ENCODE measurements at places on chromosomes 1 and 21.

DNA sequence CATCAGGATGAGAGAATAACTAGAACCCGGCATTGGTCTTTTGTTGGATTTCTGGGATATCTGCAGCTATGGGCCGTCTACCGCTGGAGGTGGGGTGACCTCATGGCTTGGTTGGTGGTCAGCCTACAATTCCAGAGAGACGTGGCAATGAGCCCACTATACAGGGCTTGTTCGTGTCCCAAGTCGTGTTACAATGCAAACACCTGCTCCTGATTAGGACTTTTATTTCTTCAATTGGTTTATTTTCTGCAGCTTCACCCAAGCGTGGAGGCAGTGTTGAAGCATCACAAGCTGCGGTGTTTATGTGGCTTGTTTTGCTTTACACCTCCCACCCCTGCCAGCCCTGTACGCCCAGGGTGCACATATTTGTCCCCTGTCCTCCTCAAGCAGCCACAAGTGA, 211.7 kb upstream of the TMEM51 start:
- no peak for DNase-seq

DNA sequence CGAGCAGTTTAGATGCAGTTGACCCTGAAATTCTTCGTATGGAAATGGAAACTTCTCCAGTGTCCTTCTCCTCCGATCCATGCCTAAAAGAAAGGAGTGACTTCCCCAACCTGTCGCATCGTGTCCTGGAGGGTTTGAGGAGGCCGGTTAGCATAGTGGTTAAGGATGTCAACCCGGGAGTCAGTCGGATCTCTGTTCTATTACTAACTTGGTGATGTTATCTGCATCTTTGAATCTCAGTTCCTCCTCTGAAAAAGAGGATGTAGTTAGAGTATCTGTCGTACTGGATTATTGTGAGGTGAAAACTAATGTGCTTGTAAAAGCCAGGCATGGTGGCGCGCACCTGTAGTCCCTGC, 684 bp downstream of the ZBTB8B start:
- DNase-seq: no peak

DNA sequence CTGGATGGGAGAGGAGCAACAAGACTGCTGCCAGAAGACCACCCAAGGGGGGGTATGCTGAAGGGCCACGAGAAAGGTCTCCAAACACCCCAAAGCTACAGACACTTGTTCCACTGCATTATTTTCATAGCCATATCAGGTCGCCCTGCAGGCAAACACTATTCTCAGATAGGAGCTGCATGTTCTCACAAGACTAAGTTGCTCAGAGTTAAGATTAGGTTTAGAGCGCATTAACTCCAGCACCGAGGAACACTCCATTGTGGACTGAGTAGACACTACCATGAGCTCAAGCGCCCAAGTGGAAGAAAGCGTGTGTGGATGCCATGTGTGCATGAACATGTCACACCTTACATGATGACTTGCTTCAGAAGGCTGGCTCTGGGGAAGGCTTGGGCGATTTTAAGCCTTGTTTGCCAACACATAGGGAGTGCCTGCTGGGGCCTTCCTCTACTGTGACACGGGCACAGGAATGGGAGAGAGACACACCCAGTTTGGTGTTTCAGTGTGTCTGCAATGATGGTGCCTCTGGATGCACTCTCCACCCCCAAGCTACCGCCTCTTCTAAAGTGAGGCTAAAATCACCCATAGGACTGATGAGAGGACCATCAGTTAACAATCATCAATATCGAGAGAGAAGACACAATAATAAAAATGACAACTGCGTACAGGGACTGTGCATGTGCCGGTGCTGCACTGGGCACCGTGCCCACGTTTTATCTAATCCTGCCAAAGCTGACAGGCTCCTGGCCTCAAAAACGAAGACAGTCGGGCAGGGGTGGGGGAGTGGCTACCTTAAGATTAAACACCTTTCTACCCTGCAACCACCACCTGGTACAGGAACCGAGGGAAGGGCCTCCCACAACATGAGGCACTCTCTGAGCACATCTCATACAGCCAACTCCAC, 34.9 kb downstream of the SSBP3 start:
- DNase-seq: no peak

GRCh38 chr1:198680174-198680875, 41.5 kb downstream of the PTPRC start:
- no peak for DNase-seq

GRCh38 chr1:219144658-219145315, 28.9 kb upstream of the LYPLAL1 start:
- DNase-seq: no peak

DNA sequence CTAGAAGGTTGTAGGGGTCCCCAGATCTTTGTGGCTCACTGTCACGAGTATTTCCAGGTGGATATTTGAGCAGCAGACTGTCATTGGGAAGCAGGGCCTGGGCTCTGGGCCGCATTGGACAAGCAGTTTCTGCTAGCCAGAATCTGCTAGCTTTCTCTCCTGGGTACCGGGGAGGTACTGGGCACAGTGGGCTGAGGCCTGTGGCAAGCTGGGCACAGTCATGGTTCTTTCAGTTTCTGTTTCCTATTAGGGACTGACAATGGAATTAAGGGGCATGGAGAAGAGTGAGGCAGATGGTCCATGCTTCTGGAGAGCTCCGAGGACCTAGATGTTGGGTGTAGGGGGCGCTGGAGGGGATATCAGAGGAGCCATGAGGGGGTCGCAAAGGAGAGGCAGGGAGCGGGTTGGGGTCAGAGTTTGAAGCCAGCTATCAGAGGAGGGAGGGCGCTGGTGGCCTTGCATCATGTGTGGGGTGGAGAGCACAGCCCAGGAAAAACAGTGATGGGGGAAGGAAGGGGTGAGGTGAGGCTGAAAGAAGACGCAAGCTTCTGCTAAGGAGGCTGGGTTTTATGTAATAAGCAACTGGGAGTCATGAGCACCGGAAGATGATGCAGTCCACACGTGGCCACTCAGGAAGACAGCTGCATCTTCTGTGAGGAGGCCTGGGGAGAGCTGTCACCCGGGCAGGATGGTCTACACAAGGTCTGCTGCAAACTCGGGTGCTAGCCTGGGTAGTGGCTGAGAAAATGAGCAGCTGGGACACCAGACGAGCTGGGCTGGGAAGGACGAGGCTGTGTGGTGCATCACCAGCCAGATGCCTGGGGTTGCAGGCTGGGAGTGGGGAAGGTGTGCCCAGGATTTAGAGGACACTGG, 72.7 kb downstream of the IER5 start:
- DNase-seq: no peak

DNA sequence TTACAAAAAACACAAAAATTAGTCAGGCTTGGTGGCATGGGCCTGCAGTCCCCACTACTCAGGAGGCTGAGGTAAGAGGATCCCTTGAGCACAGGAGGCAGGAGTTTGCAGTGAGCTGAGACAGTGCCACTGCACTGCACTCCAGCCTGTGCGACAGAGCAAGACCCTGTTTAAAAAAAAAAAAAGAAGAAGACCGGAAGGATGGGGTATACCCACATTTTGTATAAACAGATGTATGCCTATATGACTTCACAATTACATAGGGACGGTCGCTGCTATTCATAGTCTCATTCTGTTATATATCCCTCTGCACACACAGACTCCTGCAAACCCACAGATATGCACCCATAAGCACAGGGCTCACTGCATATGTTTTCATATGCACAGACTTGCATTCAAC, 12.7 kb downstream of the LCK start:
- no peak for DNase-seq

GRCh38 chr1:49694251-49694827, 329.4 kb downstream of the AGBL4 start:
- no peak for DNase-seq

- DNase-seq: no peak
Measured at GRCh38 chr21:37582590-37582989, 216.0 kb downstream of the DYRK1A start.

DNA sequence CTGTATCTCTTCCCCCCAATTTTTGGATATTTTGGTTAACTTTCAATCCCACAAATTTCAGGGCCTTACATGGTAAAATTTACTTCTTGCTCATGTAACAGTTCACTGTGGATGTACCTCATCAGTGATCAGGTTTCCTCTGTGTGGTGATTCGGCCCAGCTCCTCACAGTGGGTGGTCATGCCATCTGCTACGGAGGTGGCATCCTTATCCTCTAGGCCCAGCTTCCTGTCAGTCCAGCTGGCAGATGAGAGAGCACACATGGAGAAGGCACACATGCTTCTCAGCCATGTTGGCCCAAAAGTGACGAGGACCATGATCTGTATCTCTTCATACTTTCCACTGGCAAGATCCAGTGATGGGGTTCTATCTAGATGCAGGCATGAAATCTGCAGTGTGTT, 27.2 kb downstream of the PCBP3 start:
- no peak for DNase-seq

GRCh38 chr1:201736707-201737320, 92.1 kb upstream of the IPO9 start:
- DNase-seq: no peak

DNA sequence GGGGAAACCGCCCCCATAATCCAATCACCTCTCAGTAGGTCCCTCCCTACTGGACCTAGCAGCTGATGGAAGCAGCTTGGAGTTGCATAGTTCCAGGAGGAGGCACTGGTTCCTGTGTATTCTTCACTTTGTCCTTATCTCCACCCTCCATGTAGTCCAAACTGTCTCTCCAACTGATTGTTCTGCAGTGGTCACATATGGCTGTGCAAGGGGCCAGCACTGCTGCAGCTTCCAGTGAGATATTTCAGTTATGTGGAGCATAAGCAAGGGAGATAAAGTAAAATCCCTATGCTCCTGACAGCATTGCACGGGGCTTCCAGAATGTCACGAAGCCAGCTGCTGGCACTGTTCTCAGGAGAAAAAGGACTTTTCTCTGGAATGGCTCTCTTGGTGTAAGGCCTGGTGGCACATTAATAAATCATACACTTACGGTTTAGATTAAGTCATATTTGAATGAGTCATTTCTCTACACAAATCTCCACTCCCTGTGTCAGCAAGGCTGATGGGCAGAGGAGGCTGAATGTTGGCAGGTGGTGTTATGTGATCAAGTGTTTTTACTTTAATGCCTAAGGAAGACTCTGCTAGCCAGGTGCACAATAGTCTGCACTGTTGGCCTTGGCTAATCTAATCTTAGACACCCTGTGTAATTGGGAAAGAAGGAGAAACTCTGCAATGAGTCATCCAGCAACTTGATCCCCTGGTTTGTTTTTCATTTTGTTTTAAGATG, 93.4 kb downstream of the KCNK1 start:
- no peak for DNase-seq

DNA sequence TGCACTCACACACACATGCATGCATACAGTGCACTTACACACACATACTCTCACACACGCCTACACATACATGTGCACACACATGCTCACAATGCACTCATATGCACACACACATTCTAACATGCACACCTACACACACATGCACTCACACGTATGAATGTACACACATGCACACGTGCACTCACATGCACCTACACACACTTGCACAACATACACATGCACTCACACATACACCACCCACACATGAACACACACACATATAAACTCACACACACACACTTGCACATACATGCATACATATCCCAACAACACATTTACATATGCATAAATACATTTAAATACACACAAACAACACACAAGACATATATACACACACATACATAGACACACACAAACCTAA, 30.6 kb downstream of the OBSCN start:
- DNase-seq: no peak

DNA sequence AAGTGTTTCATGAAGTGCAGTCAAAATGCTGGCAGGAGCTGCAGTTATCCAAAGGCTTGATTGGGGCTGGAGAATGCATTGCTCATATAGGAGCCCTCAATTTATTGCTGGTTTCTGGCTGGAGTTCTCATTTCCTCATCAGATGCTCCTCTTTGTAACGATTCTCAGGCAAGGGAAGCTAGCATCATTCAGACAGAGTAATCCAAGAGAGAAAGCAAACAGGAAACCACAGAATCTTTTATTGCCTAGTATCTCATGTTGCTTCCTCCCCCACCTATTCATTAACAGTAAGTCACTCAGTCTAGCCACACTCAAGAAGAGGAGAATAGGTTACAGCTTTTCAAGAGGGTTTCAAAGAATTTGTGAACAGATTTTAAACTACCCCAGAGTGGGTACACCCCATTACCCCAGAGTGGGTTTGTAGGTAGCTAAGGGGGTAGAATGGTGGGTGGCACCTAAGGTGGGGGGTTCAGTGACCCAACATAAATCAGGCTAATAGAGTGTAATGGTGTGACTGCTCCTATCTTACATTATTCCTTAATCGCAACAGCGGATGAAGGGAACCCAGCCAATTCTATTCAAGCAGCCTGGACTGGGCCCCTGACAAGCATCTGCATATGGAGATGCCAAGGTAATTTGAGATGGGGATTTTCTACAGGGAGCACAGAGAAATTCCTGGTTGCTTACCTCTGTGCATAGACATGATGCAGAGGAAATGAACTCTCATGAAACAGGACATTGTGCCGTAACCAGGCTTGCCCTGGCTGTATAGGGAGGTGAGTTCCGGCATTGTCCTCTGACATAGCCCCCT, 67.1 kb downstream of the KCNJ15 start:
- DNase-seq: no peak

DNA sequence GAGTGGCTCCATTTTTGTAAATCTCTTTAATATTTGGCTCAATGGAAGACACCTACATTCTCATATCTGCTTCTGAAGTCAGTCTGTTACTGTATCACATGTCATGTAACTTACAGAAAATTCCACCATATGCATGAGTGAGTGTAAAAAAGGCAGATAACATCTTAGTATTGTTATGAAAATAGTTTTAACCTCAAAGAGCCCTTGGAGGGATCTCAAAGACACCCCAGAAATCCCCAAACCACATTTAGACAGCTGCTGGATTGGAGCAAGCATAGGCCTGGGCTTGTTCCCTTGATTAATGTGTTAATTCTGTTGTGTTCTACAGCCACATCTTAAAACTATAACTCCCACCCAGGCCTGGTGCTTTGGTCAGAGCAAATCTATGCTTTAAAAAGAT, 16.9 kb downstream of the MACO1 start:
- DNase-seq: no peak

- DNase-seq: no peak
Measured at GRCh38 chr1:244066954-244067716, 16.1 kb downstream of the ZBTB18 start.

DNA sequence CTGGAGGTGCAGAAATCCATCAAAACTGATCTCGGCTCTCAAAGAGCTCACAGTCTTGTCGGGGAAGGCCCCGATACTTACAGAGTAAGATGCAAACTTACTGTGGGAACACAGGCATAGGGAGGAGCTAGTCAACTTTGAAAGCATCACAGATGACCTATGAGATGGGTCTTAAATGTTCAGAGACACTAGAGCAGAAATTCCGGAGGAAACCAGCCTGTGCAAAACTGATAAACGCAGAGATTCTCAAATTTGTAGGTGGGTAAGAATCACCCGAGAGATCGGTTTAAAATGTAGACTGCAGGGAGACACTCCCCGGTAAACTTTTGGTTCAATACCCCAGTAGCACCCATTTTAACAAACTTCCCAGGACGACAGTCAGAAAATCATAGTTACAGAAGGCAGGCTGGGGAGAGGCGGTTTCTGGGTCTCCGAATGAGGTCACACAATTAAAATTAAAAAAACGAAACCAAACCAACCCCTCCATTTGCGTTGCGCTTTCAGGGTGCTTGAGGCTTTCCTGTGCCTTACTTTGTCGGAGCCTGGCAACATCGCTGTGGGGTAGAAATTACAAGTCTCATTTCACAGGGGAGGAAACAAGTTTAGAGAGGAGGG, 755 bp upstream of the THRAP3 start:
- no peak for DNase-seq
